ENCODE measurements at places on chromosomes 1 and 21. TPM values are rescaled to one million over a fixed set of nuclear protein-coding genes. Genes with fewer than 3 reads are reported as not detected.

LAMB3 gene
- 348 TPM for total RNA-seq

F5 gene
- not detected for total RNA-seq

REG4 gene
- total RNA-seq, result not detected

PGLYRP3 gene
- not detected for total RNA-seq

CFHR1 gene
- not detected for total RNA-seq

AGMAT gene
- total RNA-seq, result 0.96 TPM
